ENCODE measurements at places on chromosomes 4 and X.

DNA sequence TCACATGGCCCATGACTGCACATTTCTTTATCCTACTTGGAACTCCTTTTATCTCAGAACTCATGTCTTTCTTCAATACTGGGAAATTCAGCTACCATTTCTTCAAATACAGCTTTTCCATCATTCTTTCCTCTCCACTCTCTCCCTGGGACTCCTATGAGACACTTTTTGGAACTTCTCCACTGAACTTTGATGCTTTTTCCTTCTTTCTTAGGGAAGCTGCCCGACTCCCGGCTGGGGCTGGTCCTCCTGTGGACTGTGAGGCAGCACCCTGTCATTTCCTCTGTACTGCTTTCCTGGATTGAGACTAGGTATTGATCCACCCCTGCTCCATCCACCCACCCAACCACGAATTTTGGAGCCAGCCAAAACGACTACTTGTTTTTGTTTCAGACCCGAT is 40.0 kb downstream of the ZFYVE28 start:
- no peak for DNase-seq

GRCh38 chr4:186946682-186947294 is 223.1 kb upstream of the FAT1 start:
- DNase-seq, result no peak

DNA sequence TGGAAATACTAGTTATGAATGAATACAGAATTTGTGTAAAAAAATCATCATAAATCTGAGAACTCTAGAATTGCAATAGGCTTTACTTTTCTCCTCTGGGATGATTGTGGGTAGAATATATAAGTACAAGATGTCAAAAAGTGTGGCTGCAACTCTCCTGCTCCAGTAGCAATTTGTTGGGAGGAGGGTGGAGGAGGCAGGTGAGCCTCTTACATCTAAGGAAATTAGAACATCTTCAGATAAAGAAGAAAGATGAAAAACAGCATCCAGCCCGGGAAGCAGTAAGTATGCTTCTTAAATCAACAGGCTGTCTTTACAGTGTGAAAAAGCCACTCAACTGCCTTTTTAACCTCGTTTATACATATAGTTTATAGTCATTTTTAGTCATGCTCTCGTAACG is 83.7 kb downstream of the ATP8A1 start:
- DNase-seq, result no peak

DNA sequence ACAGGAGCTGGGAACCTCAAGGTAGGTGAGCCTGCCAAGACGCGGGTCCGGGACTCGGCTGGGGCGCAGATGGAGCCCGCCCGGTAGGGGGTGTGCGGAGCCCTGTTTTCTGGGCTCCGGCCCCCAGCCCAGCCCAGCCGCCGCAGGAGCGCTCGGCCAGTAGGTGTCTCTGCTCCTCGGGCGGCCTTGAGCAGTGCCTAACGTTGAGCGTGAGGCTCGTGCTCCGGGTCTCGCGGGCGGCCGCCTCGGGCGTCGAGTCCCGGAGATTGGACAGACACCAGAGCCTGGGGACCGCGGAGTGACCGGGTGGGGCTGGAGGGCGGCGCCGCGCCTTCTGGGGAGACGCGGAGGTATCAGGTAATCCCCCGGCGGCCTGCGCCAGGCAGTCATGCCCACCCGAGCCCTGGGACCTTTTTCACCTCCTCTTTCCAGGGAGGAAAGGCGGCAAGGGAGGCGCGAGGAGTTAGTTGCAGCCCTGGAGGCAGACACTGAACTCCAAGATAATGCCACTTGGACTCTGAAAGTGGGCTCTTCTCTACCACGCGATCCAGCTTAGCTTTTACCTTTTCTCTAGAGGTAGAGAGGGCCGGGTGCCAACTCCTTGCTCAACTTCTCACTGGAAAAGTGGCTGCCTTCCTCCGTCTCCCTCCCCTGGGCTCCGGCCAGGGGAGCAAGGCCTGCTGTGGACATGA is 14.5 kb upstream of the FGG start:
- peak; percentile 5 for DNase-seq

GRCh38 chr4:48047421-48047844 is 30.9 kb downstream of the NIPAL1 start:
- DNase-seq, result peak; percentile 83

GRCh38 chr4:86565651-86566050 is 28.5 kb upstream of the PTPN13 start:
- DNase-seq, result no peak

DNA sequence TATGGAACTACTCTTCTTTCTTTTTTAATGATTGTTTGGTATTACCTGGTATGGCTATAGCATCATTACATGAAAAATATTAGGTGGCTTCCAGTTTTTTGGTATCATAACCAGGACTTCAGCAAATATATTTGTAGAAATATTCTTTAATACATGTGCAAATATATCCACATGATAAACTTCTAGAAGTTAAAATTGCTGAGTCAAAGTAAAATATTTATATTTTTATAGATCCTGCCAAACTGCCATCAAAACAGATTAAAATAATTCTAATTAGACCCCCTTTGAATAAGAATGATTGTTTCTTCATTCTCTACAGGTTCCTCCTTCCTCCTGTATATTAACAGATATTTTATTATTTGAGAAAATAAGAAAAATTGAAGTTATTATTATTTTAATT is 708.5 kb upstream of the INTU start:
- no peak for DNase-seq

GRCh38 chr4:146915132-146915531 is 30.5 kb downstream of the TTC29 start:
- no peak for DNase-seq

DNA sequence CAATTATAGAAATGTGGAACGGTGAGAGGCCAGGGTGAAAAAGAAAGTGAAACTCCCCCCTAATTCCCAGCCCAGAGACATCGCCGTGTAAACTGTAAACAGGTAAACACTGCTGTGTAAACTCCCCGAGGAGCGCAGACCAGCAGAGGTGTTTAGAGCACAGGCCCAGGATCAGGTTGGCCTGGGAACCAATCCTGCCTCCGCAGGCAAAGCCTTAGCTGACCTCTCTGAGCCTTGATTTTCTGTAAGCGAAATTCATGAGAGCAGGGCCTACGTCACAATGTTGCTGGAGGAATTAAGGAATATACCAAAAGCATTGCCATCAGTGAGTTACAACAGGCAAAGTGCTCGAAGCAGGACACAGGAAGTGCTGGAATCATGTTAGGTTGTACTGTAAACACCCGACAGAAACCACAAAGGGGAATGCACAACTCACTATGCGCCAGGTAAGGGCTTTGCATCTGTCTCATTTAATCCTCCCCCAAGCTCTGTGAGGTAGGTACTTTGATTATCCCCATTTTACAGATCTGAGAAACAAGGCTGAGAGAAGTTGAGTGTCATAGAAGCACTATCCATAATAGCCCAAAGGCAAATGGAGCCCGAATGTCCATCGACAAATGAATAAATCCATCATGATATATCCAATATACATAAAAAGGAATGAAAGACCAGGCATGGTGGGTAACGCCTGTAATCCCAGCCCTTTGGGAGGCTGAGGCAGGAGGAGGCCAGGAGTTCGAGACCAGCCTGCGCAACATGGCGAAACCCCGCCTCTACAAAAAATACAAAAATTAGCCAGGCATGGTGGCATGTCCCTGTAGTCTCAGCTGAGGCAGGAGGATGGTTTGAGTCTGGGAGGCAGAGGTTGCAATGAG is 30.7 kb upstream of the KIAA0232 start:
- no peak for DNase-seq

DNA sequence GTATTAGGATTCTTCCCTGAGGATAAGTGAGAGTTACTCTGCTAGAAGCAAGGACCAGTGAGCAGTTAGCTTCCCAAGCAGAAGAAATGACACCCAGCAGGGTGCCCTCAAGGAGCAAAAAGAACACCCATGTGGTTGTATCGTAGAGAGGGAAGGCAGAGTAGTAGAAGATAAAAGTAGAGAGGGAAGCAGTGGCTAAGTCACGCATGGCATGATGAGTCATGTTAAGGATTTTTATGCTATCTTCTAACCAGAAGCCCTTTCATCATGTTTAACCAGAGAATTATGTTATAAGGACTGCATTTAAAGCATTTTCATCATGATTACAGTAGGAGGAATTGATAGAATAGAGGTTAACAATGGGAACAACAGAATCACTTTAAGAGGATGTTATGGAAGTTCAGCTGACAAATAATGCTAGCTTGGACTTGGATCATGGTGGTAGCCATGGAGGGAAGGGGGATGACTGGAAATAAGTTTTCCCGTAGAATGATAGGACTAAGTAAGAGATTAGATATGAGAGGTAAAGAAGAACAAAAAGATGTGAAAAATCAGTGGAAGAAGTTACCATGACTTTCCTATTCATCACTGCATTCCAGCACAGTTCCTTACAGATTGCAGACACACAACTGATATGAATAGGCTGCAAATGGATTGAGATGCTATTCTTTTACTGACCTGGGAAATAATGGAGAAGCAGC is 383.5 kb upstream of the INTU start:
- DNase-seq, result no peak

DNA sequence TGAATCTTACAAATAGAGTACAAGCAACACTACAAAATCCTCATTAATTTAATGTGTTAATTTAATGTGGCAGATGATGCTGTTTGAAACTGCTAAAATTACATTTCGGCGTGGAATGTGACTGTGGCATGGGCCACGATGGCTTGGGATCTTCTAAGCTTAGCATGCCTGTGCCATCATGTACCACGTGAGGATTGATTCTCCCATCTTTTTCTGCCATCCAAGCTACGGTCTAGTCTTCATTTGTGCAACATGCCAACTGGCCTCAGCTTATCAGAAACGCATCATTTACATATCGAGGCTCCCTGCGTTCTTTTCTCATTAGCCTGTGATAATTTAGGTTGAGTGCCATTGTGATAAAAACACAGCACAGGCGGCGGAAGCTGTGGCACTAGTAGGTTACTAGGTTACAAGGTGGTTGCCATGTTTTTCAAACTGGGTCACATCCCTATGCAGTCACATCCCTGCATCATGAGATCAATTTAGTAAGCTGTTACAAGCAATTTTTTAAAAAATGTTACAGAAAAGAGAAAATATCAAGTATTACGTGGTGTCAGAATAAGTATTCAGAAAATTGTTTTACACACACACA is 189.9 kb upstream of the RBPJ start:
- no peak for DNase-seq

- DNase-seq, result no peak
These were observed 22.6 kb downstream of the GPC4 start for GRCh38 chrX:133392671-133393070.

GRCh38 chr4:98626350-98626749 is 32.1 kb downstream of the TSPAN5 start:
- no peak for DNase-seq

DNA sequence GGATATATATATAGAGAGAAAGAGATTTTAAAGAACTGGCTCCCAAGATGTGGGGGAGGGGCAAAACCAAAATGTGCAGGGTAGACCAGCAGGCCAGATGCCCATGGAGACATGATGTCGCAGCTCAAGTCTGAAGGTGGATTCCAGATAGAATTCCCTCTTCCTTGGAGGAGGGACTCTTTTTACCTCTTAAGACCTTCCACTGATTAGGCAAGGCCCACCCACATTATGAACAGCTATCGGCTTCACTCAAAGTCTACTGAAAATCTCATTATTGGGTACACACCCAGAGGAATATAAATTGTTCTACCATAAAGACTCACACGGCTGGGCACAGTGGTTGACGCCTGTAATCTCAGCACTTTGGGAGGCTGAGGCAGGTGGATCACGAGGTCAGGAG is 59.3 kb downstream of the DHRSX start:
- DNase-seq, result no peak

- DNase-seq, result no peak
These were observed 38.3 kb downstream of the ACOX3 start for GRCh38 chr4:8402181-8402597.

DNA sequence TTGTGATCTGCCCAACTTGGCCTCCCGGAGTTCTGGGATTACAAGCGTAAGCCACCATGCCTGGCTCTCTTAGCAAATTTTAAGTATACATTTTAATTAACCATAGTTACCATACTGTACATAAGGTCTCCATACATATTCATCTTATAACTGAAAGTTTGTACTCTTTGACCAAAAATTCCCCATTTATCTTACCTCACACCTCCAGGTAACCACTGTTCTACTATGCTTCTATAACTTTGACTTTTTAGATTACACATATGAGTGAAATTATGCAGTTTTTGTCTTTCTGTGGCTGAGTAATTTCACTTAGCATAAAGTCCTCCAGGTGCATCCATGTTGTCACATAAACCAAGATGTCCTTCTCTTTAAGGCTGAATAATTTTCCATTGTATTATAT is 17.4 kb downstream of the C4orf51 start:
- no peak for DNase-seq

DNA sequence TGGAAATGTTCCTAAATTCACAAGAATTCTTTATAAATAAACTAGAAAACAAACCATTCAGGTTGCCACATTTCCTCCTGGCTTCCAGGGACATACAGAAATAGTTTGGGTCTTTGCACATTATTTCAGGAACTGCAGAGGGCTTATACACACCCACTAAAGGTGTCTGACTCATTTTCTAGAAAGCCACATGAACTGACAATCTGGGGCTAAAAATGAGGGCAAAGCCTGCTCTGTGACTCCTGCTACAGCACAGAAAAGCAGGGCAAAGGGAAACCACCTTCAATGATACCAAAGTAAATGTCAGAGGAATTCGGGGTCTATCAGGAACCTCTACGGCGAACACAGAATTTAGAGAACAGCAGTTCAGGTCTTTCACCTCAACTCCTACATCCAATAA is 112.2 kb upstream of the MAP3K15 start:
- DNase-seq, result no peak

DNA sequence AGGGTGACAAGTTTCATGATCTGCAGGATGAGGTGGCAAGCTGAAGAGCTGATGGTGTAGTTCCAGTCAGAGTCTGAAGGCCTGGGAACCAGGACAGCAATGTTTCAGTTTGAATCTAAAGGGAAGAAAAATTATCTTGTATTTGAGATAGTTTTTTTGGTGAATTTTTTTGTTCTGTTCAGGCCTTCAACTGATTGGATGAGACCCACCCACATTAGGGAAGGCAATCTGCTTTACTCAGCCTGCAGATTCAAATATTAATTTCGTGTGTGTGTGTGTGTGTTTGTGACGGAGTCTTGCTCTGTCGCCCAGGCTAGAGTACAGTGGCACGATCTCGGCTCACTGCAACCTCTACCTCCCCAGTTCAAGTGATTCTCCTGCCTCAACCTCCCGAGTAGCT is 22.1 kb upstream of the SMIM14 start:
- no peak for DNase-seq

DNA sequence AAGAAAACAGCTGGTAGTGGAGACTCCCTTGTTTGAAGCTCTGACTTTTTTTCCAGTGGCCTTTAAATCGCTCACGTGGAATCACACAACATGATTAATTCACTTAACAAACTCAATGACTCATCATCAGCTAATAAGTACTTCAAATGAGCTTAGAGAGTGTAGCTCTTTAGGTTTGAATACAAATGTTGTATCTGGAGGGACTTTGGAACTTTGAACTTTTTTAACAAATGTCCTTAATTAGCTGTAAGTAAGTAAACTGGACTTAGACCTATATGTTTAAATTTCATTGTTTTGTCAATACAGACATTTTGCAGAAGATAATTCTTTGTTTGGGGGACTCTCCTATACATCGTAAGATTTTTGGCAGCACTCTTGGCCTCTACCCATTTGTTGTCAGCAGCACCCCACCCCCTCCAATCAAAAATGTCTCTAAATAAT is 581.1 kb downstream of the SPRY1 start:
- DNase-seq, result no peak

GRCh38 chr4:24805067-24805466 is 9.7 kb downstream of the SOD3 start:
- DNase-seq, result no peak

All from immature natural killer cell (primary cell).